CD4-positive, alpha-beta memory T cell (primary cell): ENCODE measurements at places on chromosomes 1 and 21. TPM values are rescaled to one million over a fixed set of nuclear protein-coding genes. Genes with fewer than 3 reads are reported as not detected.

DNA sequence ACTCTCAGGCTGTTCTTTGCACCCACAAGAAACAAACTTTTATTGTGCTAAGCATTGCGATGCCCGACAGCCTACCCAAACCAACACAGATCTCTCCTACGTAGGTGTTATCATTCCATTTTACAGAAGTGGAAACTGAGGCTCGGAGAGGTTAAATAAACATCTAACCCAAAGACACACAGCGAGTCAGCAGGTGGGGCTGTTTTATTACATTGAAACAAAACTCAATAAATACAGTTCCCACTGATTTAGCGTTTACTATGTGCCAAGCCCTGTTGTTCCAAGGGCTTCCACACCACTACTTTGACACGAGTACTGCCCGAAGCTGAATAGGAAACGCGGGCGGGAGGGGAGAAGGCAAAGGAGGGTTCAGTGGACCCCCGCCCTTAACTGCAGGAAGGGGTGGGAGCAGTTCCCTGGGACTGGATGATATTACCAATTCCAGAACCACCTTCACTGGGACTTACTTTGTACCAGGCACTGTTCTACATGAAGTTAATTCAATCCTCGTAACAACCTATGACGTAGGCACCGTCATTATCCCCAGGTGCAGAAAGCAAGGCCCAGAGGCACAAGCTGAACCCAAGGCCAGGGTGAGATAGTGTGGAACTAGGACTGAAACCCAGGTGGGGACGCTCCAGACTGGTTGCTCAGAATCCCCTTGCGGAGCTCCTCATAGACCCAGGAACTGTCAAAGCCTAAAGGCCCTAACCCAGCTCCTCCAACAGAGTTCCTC, 19.3 kb upstream of the ALDH4A1 start:
- DNase-seq, result no peak

GRCh38 chr1:5908461-5909375, 83.5 kb downstream of the NPHP4 start:
- no peak for DNase-seq

Gene TIE1
- not detected for total RNA-seq

GRCh38 chr1:30705698-30706097, 17.7 kb downstream of the MATN1 start:
- DNase-seq, result no peak

GRCh38 chr1:148389027-148389339, 94.1 kb downstream of the PPIAL4G start:
- DNase-seq, result no peak

- DNase-seq, result no peak
Measured at GRCh38 chr21:45300786-45301520, 13.3 kb upstream of the POFUT2 start.

DNA sequence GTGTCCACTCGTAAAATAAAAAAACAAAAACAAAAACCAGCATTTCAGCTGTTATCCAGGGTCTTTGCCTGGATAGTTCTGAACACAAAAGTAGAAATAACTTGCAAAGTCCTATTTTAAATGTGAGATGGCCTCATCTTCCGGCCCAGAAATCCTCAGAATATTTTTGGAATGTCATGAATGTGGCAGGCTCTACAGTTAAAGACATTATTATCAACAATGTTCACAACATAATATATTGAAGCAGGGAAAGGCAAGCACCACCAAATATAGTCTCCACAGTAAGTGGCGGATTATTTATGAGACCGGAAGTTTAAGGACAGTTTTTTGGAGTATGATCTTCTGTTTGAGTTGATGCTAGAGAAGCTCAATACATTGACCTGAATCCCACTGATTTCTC, 1.2 kb upstream of the C1orf198 start:
- no peak for DNase-seq

DNA sequence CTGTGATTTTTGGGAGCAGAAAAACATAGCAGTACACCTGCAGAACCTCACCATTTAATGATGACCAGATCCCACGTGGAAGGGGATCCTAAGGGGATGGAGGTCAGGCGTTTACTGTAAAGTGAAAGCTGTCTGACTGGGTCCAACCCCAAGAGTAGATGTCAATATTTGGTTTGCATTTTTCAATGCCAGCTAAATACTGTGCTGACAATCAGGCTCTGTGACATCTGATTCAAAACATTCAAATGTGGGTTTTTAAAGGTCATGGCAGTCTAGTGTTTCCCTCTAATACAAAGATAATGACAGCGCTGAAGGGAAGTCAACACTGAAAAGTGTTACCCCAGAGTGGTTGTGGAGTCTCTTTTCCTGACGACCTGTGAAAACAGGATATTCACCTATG, 68.1 kb downstream of the SPAG17 start:
- DNase-seq, result no peak

DNA sequence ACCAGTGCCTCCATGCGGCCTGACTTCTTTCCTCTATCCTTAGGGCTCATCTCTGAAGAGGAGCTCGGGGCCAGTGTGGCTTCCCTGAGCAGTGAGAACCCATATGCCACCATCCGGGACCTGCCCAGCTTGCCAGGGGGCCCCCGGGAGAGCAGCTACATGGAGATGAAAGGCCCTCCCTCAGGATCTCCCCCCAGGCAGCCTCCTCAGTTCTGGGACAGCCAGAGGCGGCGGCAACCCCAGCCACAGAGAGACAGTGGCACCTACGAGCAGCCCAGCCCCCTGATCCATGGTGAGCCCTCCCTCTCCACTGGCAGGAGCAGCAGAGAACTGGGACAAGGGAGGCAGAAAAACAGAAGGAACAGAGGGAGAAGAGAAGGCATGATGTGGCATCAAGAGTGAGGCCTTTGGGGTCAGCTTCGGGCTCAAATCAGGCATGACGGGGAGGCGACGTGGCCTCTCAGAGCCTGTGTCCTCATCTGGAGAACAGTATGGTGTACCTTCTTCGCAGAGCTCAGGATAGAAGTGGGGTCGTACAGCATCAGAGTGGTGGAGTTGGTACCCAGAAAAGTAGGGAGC, 6.5 kb upstream of the LRRC71 start:
- DNase-seq, result no peak

Gene TMEM125
- not detected for total RNA-seq

- no peak for DNase-seq
Measured at GRCh38 chr1:112794654-112795239, 79.6 kb upstream of the PPM1J start.

Gene ZSWIM5
- total RNA-seq, result 3.4 TPM

DNA sequence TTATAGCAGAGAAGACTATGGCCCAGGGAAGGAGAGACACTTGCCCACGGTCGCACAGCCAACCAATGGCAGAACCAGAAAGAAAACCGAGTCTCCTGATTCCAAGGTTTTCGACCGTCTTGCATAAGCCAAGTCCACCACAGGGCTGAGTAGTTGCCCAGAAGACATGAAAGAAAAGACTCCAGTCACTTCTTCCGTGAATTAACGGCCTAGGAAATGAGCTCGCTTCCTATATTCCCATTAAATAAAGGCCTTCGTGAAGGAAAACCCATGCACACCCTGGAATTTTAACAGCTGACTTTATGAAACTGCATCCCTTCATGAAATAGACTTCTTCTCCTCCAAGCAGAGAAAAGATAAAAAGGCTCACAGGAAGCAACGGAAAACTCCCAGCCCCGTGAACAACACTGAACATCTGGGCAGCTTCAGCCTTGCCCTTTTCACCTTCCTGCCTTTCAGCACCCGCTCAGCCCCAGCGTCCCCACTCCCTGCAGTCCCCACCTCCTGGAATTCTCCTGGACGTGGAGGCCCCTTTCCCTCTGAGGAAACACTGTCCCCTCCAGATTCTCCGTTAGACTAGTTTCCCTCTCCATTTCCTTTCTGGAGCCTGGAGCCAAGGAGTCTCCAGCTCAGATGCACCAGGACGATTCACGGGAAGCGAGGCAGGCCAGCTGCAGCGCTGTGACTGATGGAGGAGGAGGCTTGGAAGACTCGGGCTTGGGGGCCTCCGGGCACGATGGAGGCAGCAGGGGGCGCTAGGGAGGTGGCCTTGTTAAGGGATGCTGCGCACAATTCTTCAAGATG, 2.7 kb upstream of the MYOC start:
- DNase-seq, result peak; percentile 43

GRCh38 chr1:23188434-23188884, 19.8 kb upstream of the LUZP1 start:
- no peak for DNase-seq

Gene TTC39A
- total RNA-seq, result not detected

- no peak for DNase-seq
Measured at GRCh38 chr1:30310966-30311742, 412.2 kb downstream of the MATN1 start.

DNA sequence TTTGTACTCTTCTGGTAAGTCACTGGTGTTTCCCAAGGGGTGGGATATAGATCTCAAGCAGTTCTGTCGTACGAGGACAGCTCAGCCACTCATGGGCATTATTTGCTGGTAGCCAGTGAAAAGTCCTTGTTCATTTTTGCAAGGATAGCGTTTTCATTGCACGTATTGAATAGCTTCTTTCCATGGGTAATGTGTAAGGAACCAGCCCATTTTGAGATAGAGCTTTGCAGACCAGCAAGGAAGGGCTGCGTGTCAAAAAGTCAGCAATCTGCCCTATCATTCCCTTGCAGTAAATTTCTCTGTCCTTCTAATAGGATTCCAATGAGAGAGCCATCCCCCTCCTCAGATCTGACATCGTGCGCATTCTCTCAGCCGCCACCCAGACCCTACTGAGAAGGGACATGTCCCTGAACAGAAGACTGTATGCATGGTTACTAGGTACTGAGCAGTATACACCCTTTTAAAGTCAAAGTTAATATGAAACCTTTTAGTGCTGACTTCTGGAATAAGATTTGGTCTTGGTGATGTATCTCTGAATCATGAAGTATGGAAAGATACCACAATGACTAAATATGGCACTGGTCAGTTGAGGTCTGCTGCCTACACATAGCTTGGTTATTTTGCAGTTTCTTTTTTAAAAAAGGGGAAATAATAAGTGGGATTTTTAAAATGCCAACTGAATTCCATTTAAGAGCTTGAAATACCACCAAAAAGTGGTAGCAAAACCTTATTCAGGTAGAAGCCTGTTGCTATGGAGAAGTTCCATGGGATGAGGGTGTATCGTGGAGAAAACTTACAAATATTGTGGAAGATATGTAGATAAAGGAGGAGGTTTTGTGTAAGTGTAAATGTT, 55.3 kb downstream of the DOP1B start:
- no peak for DNase-seq

GRCh38 chr1:33142483-33143064, 39.3 kb downstream of the TRIM62 start:
- DNase-seq, result no peak

- peak; percentile 24 for DNase-seq
Measured at GRCh38 chr1:114428083-114428754, 82.8 kb downstream of the TRIM33 start.

Gene UBXN10
- 0.06 TPM for total RNA-seq

Gene HES5
- total RNA-seq, result not detected

DNA sequence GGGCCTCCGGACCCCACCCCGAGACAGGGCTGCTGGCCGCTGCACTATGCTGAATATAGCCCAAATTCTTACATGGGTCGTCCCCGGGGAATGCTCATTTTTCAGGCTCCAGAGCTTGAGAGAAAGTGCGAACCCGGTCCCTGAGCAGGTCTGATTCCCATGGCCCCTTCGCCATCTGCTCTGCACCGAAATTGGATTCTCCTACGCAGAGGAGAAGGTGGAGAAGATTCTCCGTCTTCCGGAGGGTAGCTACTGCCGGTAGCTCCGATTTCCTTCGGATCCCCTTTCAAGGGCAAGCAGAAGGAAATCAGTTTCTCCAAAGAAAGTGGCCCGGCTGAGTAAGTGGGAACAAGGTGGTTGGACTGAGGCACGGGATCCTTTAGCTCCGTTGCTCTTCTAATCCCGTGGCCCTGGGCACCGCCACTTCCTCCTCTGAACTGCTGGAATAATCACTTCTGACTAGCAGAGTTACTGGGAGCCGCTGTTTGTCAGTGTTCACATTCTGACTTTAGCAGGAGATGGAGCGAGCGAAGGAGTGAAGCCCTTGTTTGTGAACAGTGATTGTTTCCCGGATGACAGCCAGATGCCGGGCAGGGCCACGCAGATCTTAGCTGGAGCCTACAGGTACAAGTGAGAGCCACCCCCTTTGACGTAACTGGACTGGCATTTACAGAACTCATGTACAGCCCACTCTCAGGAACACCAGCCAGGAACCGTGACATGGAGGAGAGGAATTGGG, 1.1 kb upstream of the ZNF496 start:
- DNase-seq, result no peak

DNA sequence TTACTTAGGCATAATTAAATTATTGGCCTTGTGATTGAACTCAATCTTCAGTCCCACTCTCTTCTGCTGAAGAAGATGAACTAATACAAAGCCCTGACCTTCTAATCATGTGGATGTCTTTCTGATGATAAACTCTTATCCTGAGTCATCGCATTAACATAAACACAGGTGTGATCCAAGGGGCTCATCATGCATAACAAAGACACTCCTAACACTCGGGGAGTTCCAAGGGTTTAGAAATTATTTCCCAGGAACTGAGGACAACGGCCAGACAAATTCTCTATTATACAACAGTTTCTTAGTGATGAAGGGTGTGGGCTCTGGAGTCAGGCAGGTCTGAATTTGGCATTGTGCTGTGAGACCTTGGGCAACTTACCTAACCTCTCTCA, 18.0 kb downstream of the DUSP10 start:
- no peak for DNase-seq

Gene ILF2
- total RNA-seq, result 87.8 TPM

GRCh38 chr1:107538502-107538901, 397.7 kb downstream of the NTNG1 start:
- DNase-seq, result no peak

DNA sequence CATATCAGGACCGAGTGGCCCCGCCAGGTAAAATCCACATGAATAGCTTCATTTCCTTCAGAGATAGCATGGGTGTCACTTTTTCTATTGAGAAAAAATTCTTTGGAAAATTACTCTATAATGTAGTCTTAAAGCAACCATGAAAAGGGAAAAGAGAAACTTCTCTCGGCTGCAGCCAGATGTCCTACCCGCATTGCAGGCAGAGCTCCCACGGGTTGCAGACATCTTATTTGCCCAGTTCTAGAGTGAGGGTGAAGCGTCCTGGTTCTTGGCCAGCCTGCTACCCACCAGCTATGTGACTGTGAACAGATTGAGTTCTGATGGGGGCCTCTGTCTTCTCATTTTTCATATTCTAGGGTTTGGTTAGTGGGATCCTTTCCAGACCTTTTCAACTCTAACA, 5.0 kb downstream of the ATP1B1 start:
- no peak for DNase-seq

- peak; percentile 10 for DNase-seq
Measured at GRCh38 chr1:107139833-107140702, 771 bp upstream of the NTNG1 start.

GRCh38 chr1:238753252-238753651, 633.1 kb upstream of the CHRM3 start:
- DNase-seq, result no peak
